RPMI7951 (cell line): ENCODE measurements at places on chromosomes 7 and 10. TPM values are rescaled to one million over a fixed set of nuclear protein-coding genes. Genes with fewer than 3 reads are reported as not detected.

- DNase-seq: no peak
Measured at GRCh38 chr7:48110868-48111267, 21.8 kb downstream of the UPP1 start.

DNA sequence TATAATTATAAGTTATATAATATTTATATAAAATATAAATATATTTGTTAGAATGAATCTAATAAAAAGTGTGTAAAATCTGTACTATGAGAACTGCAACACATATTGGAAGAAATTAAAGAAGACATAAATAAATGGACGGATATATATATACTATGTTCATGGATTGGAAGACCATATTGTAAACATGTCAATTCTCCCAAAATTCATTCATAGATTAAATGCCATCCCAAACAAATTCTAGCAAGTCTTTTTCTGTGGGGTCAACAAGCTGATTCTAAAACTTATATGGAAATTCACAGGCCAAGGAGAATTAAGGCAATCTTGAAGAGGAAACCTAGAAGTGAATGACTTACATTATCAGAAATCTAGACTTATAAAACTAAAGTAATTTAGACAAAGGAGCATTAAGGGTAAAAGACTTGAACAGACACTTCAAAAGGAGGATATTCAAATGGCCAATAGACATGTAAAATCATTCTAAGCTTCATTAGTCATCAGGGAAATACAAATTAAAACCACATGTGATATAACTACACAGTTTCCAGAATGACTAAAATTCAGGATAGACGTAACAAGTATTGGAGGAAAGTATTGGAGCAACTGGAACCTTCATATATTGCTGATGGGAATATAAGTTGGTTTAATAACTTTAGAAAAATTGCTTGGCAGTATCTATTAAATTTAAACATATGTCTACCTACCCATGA is 225.9 kb downstream of the EMX2 start:
- DNase-seq: no peak

GRCh38 chr10:64312876-64313275 is 791.7 kb downstream of the REEP3 start:
- DNase-seq: no peak

DNA sequence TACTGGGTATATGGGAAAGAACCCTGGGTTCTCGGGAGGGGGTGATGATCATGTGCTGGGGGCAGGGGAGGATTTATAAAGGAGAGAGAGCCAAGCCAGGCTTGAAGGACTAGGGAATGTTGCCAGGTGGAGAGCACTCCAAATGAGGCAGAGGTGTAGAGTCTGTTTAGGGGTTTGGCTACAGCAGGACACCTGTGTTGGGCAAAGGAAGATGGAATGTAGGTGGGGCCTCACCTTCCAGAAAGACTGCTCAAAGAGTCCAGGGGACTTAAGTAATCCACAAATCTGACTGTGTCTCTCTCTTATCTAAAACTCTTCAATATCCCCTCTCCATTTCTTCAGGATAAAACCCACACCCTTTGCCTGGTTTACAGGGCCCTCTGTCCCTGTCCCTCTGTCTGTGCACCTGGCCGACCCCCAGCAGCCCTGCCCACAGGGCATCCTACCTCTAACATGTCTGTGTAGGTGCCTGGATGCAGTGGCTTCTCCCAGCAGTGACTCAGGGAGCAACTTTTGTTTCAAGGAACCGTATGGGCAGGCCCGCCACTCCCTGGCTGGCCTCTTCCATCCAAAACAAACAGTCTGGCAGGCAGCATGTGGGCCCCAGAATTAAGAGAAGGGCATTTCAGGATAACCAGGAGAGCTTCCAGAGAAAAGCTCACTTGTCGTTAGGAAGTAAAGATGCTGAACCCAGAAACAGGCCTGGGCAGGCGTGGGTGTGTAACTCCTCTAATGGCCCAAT is 10.6 kb upstream of the PLEKHA1 start:
- no peak for DNase-seq

DNA sequence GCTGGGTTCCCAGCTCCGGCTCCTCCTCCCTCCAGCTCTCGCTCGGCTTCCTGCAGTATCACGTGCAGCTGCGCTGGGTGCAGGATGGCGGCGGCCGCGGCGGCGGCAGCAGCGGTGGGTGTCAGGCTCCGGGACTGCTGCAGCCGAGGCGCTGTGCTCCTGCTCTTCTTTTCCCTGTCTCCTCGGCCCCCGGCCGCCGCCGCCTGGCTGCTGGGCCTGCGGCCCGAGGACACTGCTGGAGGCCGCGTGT is at the start of gene CNNM1:
Gene CNNM1, plus strand, starts transcription at position 53 of the 250 bp plus-strand sequence. Its CDS starts 32 bp downstream, at position 85.
- peak; percentile 55 for DNase-seq

GRCh38 chr10:124598773-124599587 is 137.4 kb downstream of the LHPP start:
- DNase-seq: no peak

DNA sequence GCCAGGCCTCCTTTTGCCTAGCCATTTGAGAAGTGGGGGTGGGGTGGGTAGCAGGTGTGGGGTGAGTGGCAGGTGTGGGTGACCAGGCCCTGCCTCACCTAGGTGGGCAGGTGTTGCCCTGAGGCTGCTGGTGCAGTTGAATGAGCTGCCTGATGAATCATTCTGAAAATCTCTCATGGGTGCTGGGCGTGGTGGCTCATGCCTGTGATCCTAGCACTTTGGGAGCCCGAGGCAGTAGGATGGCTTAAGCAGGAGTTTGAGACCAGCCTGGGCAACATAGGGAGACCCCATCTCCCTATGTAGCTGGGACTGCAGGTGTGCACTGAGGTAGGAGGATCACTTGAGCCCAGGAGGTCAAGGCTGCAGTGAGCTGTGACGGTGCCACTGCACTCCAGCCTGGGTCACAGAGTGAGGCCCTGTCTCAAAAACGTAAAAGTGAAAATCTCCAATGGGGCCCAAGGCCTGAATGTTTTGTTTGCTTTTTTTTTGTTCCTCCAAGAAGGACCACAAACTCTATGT is 17.7 kb downstream of the TSPAN14 start:
- peak; percentile 55 for DNase-seq

- DNase-seq: no peak
Measured at GRCh38 chr7:157983502-157984422, 603.9 kb downstream of the PTPRN2 start.

Gene CCDC172
- total RNA-seq: not detected in 2 replicates

Gene CYP2C18
- total RNA-seq: not detected in 2 replicates

Gene COL1A2
- 1,601 and 1,652 TPM in 2 replicates for total RNA-seq

Gene SFR1
- total RNA-seq: 12.0 and 13.3 TPM in 2 replicates

Gene GHRHR
- not detected in 2 replicates for total RNA-seq

Gene FKBP6
- not detected in 2 replicates for total RNA-seq
